ENCODE measurements at places on chromosomes 12 and 14.

DNA sequence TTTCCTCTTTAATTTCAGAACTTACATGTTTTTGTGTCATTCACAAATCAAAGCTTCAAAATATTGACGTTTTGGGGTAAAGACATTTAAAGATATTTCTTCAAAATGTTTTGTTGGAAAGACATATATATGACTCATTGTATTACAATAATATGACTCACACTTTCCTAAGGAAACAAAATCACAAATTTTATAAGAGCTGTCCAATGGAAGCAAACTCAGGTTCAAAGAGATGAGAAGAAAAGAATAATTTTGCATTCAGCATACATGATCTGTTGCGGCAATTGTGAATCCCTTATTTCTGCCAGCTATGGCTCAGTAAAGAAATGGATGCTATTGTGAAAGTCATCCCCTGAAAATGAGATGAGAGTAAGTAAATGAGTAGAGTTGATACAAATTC is 82.7 kb downstream of the GRIP1 start:
- DNase-seq: no peak

GRCh38 chr12:27554421-27555186 is 30.6 kb downstream of the PPFIBP1 start:
- DNase-seq: no peak

- DNase-seq: no peak
Observed at GRCh38 chr14:69149461-69150244, 3.3 kb downstream of the DCAF5 start.

DNA sequence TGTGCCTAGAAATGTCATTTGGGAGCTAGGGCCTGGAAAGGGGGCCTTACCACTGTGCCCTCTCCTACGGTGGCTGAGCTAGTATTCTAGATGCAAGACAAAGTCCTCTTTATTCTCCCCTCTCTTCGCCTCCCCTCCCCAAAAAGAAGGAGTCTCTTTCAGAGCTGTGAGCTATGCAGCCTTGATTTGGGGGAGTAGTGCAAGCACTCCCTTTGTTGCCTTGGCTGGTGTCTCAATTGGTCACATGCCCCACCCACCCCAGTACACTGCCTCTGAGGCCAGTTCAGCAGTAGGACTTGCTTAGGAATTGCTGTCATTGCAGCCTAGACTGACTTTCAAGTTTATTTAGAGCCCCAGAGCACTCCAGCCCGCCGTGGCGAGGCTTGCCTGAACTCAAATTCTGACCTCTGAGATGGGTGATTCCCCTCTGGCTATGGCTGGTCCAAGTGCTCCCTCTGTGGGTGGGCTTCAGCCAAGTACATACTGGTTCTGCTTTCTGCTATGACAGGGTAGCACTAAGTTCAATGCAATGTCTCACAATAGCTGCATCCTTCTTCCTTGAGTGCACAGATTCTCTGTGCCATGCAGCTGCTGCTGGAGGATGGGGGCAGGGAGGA is 37.0 kb upstream of the FBXO33 start:
- no peak for DNase-seq

- no peak for DNase-seq
Observed at GRCh38 chr12:121916719-121917118, 1.7 kb upstream of the CFAP251 start.

DNA sequence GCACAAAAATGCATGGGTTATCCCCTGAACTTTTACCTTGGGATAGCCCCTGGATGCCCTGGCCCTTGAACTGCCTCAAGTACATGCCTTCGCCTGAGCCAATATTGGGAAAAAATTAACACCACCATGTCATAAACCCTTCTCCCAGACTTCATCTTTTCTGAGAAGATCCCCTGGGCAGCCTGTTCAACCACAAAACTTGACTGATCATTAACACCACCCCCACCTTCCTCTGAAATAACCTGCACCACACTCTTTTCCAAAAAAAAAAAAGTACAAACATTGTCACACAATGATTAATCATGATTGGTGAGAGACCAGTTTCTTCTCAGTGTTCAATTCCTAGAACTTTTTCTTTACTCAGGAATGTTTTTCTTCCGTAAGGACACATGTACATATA is 217.9 kb downstream of the PAX9 start:
- DNase-seq: no peak

DNA sequence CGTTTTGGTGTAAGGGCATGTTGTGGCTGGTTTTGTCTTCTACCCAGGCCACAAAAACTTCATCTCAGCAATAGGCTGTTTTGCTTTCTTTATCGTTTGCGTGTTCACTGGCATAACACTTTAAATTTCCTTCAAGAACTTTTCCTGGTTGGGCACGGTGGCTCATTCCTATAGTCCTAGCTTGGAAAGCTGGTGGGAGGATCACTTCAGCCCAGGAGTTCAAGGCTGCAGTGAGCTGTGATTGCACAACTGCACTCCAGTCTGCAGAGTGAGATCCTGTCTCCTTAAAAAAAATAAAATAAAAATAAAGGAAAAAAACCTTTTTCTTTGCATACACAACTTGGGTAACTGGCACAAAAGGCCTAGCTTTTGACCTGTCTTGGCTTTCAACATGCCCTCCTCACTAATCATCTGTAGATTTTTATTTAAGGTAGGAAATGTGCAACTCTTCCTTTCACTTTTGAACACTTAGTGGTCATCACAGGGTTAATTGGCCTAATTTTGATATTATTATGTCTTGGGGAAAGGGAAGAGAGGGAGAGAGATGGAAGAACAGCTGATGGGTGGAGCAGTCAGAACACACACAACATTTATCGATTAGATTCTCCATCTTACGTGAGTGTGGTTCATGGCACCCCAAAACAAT is 78.9 kb upstream of the PSMA6 start:
- DNase-seq: no peak

- no peak for DNase-seq
Observed at GRCh38 chr12:100216337-100216736, 15.7 kb downstream of the ACTR6 start.

- no peak for DNase-seq
Observed at GRCh38 chr12:103930787-103931735, 851 bp downstream of the HSP90B1 start.

GRCh38 chr12:78725951-78726580 is 138.5 kb upstream of the SYT1 start:
- no peak for DNase-seq

GRCh38 chr12:29519585-29520182 is 22.2 kb upstream of the OVCH1 start:
- no peak for DNase-seq

- DNase-seq: no peak
Observed at GRCh38 chr12:127223011-127223410, 1044.0 kb upstream of the TMEM132C start.

DNA sequence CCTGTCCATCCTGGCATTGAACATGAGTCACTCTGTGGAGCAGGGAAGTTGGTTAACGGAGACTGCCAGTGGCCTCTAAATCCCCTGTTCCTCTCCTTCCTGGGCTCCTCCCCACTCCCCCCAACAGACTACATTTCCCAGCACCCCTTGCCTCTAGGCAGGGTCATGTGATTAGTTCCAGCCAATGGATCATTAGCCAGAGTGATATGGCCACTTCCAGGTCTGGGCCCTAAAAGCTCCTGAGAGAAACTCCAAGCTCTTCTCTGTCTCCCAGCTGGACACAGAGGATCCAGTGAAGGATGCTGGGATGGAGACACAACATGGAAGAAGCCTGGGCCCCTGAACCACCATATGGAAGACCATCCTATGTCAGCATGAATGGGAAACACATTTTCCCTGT is 54.4 kb upstream of the RFLNA start:
- no peak for DNase-seq

DNA sequence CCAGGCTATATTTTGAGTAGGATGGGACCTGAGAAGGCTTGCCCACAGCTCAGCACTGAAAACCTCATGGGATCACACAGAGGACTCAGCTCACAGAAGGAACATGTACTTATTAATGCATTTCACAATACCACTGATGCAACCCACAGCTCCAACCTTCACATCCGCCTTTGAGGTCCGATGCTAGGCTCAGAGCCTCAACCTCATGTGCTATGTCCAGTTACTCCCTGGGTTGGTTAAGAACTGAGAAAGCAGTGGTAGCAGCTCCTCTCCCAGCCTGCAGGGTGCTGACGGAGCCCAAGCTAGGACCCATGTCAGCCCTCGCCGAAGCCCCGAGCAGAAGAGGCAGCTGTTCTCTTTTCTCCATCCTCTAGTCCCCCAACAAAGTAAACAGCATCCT is 52.9 kb downstream of the SPTB start:
- DNase-seq: no peak

GRCh38 chr14:29311983-29312382 is 545.4 kb downstream of the FOXG1 start:
- DNase-seq: no peak

DNA sequence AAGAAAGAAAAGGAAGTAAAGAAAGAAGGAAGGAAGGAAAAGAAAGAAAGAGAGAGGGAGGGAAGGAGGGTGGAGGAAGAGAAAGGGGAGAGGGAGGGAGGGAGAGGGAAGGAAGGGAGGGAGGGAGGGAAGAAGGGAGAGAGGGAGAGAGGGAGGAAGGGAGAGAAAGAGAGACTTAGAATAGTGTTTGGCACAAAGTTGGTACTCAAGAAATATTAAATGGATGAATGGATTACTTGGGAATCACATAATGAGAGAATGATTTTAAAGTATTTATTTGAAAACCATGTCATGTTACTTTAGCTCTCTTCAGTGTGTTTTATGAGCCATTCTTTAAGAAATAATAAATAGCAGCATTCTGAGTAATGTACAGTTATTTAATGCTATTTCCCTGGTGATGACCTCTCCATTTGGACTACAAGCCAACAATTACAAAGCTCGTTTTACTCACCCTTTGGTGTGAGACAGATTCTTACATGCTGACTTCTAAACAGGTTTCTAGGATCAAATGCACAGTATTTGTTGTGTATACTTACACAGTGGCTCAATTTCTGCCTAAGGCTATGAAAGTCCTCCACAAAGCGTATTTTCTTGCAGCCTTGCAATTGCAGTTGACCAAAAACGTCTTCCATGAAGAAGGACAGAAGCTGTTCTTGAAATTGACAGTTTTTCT is 861 bp downstream of the IL26 start:
- no peak for DNase-seq

DNA sequence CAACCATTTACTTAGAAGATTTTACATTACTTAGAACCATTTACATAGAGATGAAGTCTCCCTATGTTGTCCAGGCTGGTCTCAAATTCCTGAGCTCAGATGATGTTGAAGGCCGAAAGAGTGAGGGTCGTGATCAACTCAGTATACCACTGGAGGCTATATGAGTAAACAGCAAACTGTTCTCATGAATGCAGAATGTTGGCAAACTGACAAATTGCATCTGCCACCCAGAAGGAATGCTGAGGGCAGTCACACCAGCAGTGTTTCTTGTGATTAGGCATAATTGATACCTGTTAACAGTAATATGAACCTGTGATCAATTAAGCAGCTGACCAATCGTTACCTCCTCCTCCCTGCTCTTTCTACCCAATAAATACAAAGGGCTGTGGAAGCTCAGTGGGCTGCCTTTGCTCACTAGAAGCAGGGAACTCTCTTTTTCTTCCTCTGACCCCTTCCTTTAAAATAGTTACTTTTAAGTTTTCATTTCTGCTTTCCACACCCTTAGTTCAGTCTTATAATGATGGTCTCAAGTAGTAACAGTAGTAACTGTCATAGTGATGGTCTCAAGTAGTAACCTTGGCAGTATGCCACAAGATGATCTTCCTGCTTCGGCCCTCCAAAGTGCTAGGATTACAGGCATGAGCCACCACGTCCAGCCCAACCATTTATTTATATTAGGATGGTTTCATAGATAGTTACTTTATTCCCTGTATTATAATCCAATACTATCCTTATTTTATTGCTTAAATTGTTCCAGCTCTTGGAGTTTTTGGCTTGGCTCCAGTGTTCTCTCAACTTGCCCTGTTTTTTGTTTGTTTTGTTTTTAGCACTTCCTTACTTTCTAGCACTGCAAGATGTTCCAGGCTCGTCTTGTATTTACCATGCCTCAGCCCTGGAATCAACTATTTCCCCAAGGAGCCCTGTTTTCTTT is 25.8 kb downstream of the LIMA1 start:
- no peak for DNase-seq

DNA sequence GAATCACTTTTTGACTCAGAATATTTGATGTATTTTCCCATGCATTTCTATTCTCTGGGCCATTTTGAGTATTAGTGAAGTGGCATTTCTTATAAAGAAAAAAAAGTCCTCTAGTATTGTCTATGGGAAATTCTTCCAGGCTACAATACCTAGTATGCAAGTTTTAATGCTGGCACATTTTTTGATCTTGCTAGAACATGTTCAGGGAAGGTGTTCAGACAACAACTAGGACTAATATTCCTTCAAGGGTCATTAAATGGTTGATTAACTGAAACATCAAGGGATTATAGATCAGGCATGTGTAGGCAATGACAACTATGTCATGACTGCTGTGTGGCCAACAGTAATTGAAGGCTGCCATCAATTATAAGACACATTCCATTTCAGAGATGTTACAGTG is 7.7 kb downstream of the CCDC184 start:
- no peak for DNase-seq

- DNase-seq: no peak
Observed at GRCh38 chr14:64191756-64192155, 102.4 kb downstream of the ESR2 start.

- no peak for DNase-seq
Observed at GRCh38 chr12:101040936-101041335, 169.1 kb downstream of the SLC5A8 start.

GRCh38 chr12:47419497-47419896 is 286.3 kb downstream of the RPAP3 start:
- no peak for DNase-seq

DNA sequence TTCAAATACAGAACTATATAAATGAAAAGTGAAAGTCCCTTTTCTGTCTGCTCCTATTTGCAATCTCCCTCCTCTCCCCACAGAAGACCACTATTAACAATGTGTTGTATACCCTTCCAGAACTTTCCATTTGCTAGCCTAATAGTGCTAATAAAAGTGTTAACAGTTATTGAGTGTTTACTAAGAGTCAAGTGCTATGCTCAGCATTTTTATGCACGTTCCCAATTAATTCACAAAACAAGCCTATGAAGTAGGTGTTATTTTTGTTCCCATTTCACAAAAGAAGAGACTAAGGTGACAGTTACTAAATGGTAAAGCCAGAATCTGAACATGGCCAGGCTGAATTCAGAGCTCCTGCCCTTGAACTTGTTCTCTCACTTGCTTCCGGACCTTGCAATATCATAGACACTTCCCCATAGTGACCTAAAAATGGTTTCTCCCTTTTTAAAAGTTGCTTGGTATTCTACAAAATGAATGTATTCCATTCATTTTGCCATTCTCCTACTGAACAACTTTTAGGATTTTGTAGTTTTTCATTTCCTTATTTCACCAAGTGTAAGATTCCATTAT is 1.6 kb upstream of the PRKAB1 start:
- DNase-seq: no peak

GRCh38 chr14:99378782-99379214 is 101.9 kb downstream of the SETD3 start:
- DNase-seq: no peak

GRCh38 chr12:123045678-123046077 is 65.2 kb downstream of the ARL6IP4 start:
- DNase-seq: no peak

GRCh38 chr12:130186651-130187268 is 24.5 kb downstream of the FZD10 start:
- no peak for DNase-seq
